ENCODE measurements at places on chromosomes 3 and 15.

GRCh38 chr15:60328852-60329443, 68.8 kb downstream of the ANXA2 start:
- no peaks in the 10 kb centered on the region for H3K36me3 ChIP-seq
- peaks cover 59% of the 10 kb centered on the region for H3K27me3 ChIP-seq
- no peak overlapping the region for H3K4me3 ChIP-seq
- H3K4me1 ChIP-seq = peaks cover 13% of the 10 kb centered on the region
- DNase-seq = no peak

DNA sequence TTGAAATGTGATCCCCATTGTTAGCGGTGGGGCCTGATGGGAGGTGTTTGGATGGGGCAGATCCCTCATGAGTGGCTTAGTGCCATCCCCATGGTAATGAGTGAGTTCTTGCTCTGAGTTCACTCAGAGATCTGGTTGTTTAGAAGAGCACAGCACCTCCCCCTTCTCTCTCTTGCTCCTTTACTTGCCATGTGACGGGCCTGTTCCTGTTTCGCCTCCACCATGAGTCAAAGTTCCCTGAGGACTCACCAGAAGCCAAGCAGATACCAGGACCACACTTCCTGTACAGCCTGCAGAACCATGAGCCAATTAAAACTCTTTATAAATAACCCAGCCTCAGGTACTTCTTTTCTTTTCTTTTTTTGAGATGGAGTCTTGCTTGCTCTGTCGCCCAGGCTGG, 46.6 kb downstream of the ANP32A start:
- H3K27ac ChIP-seq = peak overlapping the region; percentile 75
- H3K27me3 ChIP-seq = no peaks in the 10 kb centered on the region
- H3K36me3 ChIP-seq = peaks cover 8% of the 10 kb centered on the region
- no peak for DNase-seq
- peaks cover 30% of the 10 kb centered on the region for H3K4me1 ChIP-seq

- H3K36me3 ChIP-seq = peaks cover 68% of the 10 kb centered on the region
- peaks cover 11% of the 10 kb centered on the region for H3K4me1 ChIP-seq
- H3K27me3 ChIP-seq = no peaks in the 10 kb centered on the region
- no peak overlapping the region for H3K27ac ChIP-seq
- DNase-seq = no peak
Measured at GRCh38 chr15:84797212-84797611, 19.9 kb upstream of the ALPK3 start.

GRCh38 chr3:66106788-66107187, 68.1 kb upstream of the MAGI1 start:
- no peak for DNase-seq
- no peak overlapping the region for H3K4me3 ChIP-seq
- H3K27me3 ChIP-seq = no peaks in the 10 kb centered on the region
- H3K27ac ChIP-seq = no peak overlapping the region

DNA sequence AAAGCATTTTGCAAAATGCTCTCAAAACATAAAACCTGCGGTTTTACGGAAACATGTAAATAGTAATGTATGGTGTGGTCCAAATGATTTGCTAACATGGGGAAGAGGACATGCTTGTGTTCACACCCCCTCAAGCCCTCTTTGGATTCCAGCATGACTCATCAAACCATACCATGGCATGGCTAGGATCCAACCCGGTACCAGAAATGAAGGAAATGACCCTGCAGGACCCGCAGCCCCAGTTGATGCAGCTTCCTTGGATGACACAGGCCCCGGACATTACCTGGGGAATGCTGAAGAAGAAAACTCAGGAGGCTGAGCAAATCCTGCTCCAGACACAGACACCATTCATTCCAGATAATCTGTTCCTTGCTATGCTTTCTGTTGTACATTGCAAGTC, 222.9 kb downstream of the DTWD1 start:
- no peaks in the 10 kb centered on the region for H3K4me1 ChIP-seq
- H3K4me3 ChIP-seq = no peak overlapping the region
- H3K27me3 ChIP-seq = no peaks in the 10 kb centered on the region
- DNase-seq = no peak

DNA sequence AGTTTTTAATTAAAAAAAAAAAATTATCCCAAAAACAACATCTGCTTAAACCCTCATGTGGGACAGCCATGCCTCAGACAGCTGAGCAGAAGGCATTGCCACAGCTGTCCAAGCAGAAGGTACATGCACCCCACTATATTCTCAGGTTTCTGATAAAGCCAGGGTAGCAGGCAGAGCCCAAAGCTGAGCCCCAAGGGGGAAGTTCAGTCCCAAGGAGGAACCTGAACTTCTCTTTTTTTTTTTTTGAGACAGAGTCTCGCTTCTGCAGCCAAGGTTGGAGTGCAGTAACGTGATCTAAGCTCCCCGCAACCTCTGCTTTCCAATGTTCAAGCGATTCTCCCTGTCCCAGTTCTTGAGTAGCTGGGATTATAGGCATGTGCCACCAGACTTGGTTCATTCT, 33.2 kb downstream of the MKRN2 start:
- peaks cover 85% of the 10 kb centered on the region for H3K36me3 ChIP-seq
- no peak for DNase-seq
- H3K4me3 ChIP-seq = no peak overlapping the region
- H3K27ac ChIP-seq = peak overlapping the region; percentile 61

DNA sequence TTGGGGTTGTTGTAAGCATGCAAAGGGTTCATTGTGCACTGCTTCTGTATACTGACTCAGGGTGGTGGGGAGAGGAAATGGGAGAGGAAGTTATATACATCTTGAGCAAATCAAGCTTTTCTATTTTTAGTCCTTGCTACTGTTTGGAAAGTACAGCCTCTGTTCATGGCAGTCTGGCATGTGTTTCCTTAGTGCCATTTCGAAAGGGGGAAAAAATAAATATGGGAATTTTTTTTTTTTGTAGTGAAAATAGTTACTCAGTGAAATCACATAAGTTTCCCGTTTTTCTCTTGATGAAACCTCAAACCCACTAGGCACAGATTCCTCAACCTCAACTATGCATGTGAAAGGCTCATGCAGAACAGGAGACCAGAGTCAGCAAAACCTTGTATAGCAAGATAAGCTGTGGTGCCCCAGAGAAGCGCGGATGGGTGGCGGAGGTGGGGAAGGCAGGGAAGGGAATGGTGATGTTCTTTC, 353.3 kb downstream of the LPP start:
- no peaks in the 10 kb centered on the region for H3K27me3 ChIP-seq
- no peak overlapping the region for H3K4me3 ChIP-seq
- H3K36me3 ChIP-seq = peaks cover 4% of the 10 kb centered on the region

DNA sequence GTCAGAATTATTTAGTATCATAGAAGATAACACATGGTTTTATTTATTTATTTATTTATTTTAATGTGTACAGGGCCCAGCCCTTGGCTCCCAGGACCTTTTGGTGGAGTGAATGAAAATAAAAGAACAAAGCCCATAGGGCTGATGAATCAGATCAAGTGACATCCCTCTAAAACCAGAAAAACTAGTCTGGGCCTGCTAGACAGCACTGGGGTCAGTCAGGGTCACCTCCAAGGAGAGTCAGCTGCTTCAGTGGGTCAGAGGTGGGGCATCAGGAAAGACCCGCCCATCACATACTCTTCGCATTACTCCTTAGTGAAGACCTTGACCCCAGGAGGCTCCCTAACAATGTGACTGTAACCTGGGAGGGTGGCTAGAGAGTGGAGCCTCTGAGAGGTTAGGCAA, 12.8 kb downstream of the PPCDC start:
- H3K27ac ChIP-seq = no peak overlapping the region
- no peak overlapping the region for H3K4me3 ChIP-seq
- peaks cover 18% of the 10 kb centered on the region for H3K4me1 ChIP-seq
- no peaks in the 10 kb centered on the region for H3K27me3 ChIP-seq
- H3K36me3 ChIP-seq = no peaks in the 10 kb centered on the region

GRCh38 chr15:42695527-42696071, 41.3 kb downstream of the CDAN1 start:
- no peaks in the 10 kb centered on the region for H3K27me3 ChIP-seq
- DNase-seq = no peak
- H3K36me3 ChIP-seq = peaks cover 76% of the 10 kb centered on the region
- H3K27ac ChIP-seq = no peak overlapping the region
- no peaks in the 10 kb centered on the region for H3K4me1 ChIP-seq

GRCh38 chr3:159664006-159664405, 324.6 kb upstream of the IL12A start:
- DNase-seq = no peak
- no peaks in the 10 kb centered on the region for H3K36me3 ChIP-seq
- H3K4me1 ChIP-seq = peaks cover 26% of the 10 kb centered on the region
- no peaks in the 10 kb centered on the region for H3K27me3 ChIP-seq

- H3K4me1 ChIP-seq = no peaks in the 10 kb centered on the region
- H3K36me3 ChIP-seq = no peaks in the 10 kb centered on the region
- no peak overlapping the region for H3K27ac ChIP-seq
- DNase-seq = no peak
Measured at GRCh38 chr15:65334586-65335231, 30.2 kb downstream of the RNU5B-1 start.

- no peaks in the 10 kb centered on the region for H3K36me3 ChIP-seq
- peaks cover 74% of the 10 kb centered on the region for H3K4me1 ChIP-seq
- H3K27me3 ChIP-seq = no peaks in the 10 kb centered on the region
- no peak for DNase-seq
- peak overlapping the region; percentile 79 for H3K27ac ChIP-seq
Measured at GRCh38 chr3:25515171-25515570, 87.1 kb downstream of the RARB start.
